T-helper 1 cell (primary cell): ENCODE measurements at places on chromosomes 5 and 9.
A peak's percentile ranks its signal among the peaks of the same experiment; 100 is the strongest.

GRCh38 chr9:133650026-133650425, 13.9 kb downstream of the DBH start:
- DNase-seq: no peak

- peak; percentile 31 for DNase-seq
Observed at GRCh38 chr5:175718401-175719108, 60.7 kb downstream of the HRH2 start.

GRCh38 chr5:151151793-151152192, 5.8 kb downstream of the ANXA6 start:
- no peak for DNase-seq

GRCh38 chr9:36363448-36363847, 36.6 kb downstream of the RNF38 start:
- no peak for DNase-seq

DNA sequence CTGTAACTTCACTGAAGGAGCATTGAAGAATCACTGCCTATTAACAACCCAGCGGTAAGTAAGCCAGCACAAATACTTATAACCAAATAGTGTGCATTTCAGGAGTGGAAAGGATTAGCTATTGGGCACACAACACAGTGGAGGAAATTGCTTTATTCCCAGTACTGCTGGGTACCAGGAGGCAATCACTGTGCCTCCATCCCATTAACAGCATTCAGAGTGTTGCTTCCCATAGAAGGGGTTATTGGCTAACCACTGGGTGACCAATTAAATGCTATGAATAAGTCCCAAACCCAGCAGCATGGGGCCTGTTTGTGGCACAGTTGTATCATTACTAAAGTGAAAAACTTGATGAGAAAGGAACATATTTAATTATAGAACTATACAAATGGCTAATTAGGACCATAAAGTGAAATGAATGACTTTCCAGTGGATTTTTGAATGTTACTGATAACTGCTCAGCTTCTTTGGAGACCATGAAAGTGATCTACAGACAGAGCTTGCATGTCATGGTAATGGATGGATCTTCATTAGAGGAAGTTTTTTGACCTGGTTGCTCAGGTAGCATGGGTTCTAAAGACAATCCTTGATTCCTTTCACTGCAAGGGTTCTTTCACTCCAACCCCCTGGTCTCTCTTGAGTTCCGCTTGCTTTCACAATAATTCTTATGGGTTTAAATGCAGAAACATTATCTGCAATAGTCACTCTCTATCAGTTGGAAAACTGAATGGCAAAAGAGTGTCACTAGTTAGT, 413.3 kb upstream of the RORB start:
- no peak for DNase-seq

DNA sequence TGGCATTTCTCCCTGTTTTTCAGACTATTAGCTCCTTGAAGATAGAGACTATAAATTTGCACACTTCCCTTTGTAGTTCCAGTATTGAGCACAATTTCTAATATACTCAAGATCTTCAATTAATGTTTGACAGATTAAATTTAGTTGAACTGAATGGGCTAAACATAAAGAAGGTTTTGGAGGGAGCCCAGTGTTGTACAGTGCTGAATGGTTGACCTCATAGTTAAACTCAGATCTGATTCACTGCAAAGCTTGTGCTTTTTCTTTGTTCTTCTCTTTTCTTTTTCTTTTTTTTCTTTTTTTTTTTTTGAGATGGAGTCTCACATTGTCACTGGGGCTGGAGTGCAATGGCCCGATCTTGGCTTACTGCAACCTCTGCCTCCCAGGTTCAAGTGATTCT, 411.7 kb upstream of the ZNF462 start:
- no peak for DNase-seq

- no peak for DNase-seq
Observed at GRCh38 chr9:16257604-16258003, 612.9 kb downstream of the BNC2 start.
